ENCODE measurements at places on chromosomes 4 and X. TPM values are rescaled to one million over a fixed set of nuclear protein-coding genes. Genes with fewer than 3 reads are reported as not detected.

CYP2U1 gene
- total RNA-seq = 7.0 TPM

GABRQ gene
- not detected for total RNA-seq

- peak overlapping the region; percentile 52 for H3K27ac ChIP-seq
- no peaks in the 10 kb centered on the region for H3K27me3 ChIP-seq
- no peaks in the 10 kb centered on the region for H3K36me3 ChIP-seq
- peaks cover 32% of the 10 kb centered on the region for H3K4me1 ChIP-seq
- DNase-seq = peak; percentile 33
Observed at GRCh38 chr4:7876201-7876875, 63.3 kb downstream of the AFAP1 start.

- H3K36me3 ChIP-seq = no peaks in the 10 kb centered on the region
- DNase-seq = peak; percentile 85
- H3K27ac ChIP-seq = no peak within 1 kb of the TSS
- peaks cover 86% of the 10 kb centered on the region for H3K27me3 ChIP-seq
Observed at GRCh38 chr4:54657551-54658251, at the start of gene KIT. KIT (plus strand) TSS chr4:54657957; CDS start chr4:54658015, 58 bp downstream.

RS1 gene
- total RNA-seq = not detected

GRCh38 chr4:3770323-3771163 is 4.4 kb downstream of the ADRA2C start:
- no peak overlapping the region for H3K4me3 ChIP-seq
- H3K27me3 ChIP-seq = peaks cover 19% of the 10 kb centered on the region
- no peak overlapping the region for H3K27ac ChIP-seq
- DNase-seq = no peak

DNA sequence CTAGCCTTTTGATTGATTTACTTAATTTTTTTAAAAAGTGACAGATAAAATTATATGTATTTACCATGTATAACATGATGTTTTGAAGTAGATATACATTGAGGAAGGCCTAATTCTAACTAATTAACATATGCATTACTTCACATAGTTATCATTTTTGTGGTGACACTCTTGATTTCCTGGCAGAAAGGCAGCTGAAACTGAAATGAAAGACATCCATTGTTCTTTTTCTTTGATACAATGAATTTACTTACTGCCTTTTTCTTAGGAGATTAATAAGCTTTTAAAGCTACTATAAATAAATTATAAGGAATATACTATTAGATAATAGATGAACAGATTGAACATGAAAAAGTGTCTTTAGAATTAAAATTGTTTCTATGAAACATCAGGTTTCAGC is 26.7 kb downstream of the ANKRD50 start:
- H3K27ac ChIP-seq = no peak overlapping the region
- no peaks in the 10 kb centered on the region for H3K27me3 ChIP-seq
- DNase-seq = no peak

DNA sequence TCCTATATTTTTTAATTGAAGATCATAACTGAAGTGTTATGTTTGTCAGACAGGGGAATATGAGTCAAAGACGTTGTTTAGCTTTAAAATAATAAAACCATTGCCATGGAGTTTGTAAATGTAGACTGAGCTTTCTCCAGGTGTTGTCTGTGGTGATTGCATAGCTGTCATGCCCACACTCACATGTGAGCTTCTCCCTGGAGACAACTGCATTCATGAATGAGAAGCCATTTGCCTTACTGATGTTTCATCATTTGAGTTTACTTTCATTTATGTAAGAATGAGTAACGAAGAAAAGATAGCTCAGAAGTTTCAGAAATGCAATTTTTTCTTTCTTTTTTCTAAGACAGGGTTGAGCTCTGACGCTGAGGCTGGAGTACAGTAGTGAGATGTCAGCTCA is 339.1 kb downstream of the GALNTL6 start:
- H3K4me3 ChIP-seq = no peak overlapping the region
- H3K27me3 ChIP-seq = no peaks in the 10 kb centered on the region
- DNase-seq = no peak

DNA sequence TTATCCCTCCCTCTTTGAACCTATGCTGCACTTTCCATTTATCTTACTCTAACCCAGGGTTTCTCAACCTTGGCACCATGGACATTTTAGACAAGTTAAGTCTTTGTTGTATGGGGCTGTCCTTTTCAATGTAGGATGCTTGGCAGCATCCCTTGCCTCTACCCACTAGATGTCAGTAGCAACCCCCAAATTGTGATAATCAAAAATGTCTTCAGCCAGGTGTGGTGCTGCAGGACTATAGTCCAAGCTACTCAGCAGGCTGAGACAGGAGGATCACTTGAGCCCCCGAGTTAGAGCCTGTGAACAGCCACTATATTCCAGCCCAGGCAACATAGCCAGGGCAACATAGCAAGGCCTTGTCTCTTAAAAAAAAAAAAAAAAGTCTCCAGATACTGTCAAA is 7.0 kb downstream of the LRCH2 start:
- H3K4me3 ChIP-seq = no peak overlapping the region
- peak; percentile 40 for DNase-seq
- no peak overlapping the region for H3K27ac ChIP-seq
- no peaks in the 10 kb centered on the region for H3K27me3 ChIP-seq
- no peaks in the 10 kb centered on the region for H3K4me1 ChIP-seq
- H3K36me3 ChIP-seq = no peaks in the 10 kb centered on the region

DNA sequence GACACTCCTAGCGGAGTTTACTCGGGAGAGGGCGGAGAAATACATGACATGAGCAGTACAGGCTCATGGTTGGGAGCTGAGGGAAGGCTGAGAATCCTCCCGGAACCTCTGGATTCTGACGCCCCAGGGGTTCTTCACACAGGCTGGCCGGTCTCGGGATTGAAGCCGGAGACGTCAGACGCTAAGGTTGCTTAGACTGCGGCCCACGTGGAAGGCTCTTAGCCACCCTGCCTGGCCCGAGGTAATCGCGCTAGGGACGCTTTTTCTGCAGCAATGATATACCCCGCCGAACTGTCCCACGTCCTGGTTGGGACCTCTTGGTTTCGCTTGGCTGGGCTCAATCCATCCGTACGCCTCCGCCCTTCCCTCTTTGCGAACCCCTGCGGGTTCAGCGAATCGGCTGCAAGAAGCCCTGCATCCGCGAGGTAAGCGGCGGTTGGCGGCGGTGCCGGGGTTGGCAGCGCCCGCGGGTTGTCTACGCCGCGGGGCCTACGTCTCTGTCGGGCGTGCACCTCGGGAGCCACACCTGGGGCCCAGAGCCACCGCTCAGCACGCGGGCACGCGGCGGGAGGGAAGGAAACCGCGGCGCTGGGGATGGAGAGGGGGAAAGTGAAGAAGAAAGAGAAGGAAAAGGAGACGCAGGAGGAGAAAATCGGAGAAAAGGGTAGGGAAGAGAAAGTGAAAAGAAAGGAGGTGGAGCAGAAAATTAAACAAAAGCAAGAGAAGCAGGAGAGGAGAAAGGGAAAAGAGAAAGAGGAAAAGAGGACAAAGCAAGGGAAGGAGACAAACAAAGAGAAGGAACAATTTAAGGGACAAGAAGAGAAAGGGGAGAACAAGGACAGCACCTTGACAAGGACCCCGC is at the start of gene ARL9:
ARL9 (plus strand) TSS at position 523 of the 862 bp plus-strand sequence; CDS start at position 595, 72 bp downstream.
- H3K27me3 ChIP-seq = peaks cover 16% of the 10 kb centered on the region
- no peak within 1 kb of the TSS for H3K27ac ChIP-seq
- H3K36me3 ChIP-seq = peaks cover 15% of the 10 kb centered on the region

- no peak overlapping the region for H3K27ac ChIP-seq
- H3K4me1 ChIP-seq = no peaks in the 10 kb centered on the region
- no peak for DNase-seq
Observed at GRCh38 chr4:96097693-96098092, 257.8 kb downstream of the PDHA2 start.

- H3K27ac ChIP-seq = no peak overlapping the region
- H3K4me3 ChIP-seq = no peak overlapping the region
- no peaks in the 10 kb centered on the region for H3K36me3 ChIP-seq
Observed at GRCh38 chr4:112536123-112536522, 20.1 kb upstream of the NEUROG2 start.

GRCh38 chrX:906586-906985 is 276.0 kb downstream of the SHOX start:
- H3K4me1 ChIP-seq = no peaks in the 10 kb centered on the region
- no peak overlapping the region for H3K4me3 ChIP-seq
- DNase-seq = no peak
- no peaks in the 10 kb centered on the region for H3K27me3 ChIP-seq

HTR2C gene
- 0.04 TPM for total RNA-seq

GRCh38 chr4:122889726-122890125 is 32.7 kb downstream of the NUDT6 start:
- H3K4me3 ChIP-seq = no peak overlapping the region
- DNase-seq = no peak
- H3K27me3 ChIP-seq = no peaks in the 10 kb centered on the region
- no peak overlapping the region for H3K27ac ChIP-seq
- H3K36me3 ChIP-seq = peaks cover 17% of the 10 kb centered on the region

SASH3 gene
- total RNA-seq = not detected

LUZP4 gene
- not detected for total RNA-seq
